Omental fat pad (tissue), 4 donors: ENCODE measurements at places on chromosomes 7 and 10. TPM values are rescaled to one million over a fixed set of nuclear protein-coding genes. Genes with fewer than 3 reads are reported as not detected.

GRCh38 chr10:91022924-91023699 is 102.2 kb upstream of the ANKRD1 start:
- DNase-seq, result no peak

DNA sequence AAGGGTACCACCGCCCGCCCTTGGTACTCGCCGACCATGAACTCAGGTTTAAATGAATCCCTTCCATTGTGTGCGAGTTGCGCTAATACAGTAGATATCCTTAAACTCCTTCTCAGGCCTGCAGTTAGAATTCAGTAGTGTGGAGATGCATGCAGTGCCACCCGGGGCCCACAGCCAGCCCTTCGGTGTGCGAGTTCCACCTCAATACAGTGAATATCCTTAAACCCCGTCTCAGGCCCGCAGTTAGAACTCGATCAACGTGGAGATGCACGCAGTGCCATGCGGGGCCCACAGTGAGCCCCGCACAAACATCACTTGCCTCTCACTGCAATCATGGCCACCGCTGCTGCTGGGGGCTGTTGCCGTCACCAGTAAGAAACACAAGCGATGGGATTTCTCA is 261.9 kb downstream of the MAD1L1 start:
- no peak for DNase-seq

DNA sequence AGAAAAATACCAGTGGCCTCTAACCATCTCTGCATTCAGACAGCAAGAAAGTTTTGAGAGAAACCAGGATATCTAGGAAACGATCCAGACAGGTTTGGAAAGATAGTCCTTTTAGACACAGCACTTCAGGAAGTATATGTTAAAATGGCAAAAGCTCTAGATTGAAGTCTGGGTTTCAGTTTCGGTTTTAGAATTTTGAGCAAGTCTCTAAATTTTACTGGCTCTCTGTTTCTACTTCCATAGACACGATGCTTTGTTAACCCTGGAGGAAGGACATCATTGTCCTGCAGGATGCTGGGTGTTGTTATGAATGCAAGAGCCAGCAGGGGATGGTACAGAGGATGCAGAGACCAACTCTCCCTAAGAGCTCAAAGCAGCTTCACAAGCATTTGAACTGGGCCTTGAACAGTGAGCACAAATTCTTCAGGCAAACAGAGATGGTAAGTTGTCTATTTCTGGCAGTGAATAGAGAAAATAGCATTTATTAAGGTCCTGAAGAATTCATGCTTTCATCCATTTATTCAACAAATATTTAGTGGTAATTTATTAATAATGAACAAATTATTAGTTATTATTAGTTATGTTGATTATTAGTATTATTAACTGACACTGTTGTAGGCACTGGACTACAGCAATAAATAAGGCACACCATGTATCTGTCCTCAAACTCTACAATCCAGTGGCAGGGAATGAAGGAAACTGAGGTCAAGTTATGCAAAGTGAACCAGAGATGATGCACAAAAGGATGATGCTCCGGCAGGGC is 152.7 kb upstream of the NRP1 start:
- DNase-seq, result no peak

DNA sequence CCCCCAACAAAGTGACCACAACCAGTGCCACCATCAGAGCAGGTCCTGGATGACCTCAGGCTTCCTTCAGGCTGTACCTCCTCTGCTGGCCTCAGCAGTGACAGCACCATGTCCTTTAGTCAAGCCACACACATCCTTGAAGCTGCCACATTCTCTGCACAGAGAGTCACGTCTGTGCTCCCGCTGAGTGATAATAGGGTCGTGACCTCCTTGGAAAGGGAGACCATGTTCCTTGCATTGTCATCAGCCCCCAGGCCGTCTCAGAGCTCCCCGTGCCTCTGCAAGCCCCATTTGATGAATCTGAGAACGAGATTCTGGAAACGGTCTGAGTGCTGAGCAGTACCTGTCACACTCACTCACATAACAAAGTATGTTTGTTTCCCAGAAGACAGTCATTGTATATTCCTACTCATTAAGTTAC is 106.5 kb upstream of the PRR15 start:
- DNase-seq, result no peak

The OR2A1 gene
- not detected for total RNA-seq

The ODAD2 gene
- 3.2 TPM for total RNA-seq

- no peak for DNase-seq
Measured at GRCh38 chr10:114767101-114767985, 54.2 kb upstream of the FHIP2A start.

DNA sequence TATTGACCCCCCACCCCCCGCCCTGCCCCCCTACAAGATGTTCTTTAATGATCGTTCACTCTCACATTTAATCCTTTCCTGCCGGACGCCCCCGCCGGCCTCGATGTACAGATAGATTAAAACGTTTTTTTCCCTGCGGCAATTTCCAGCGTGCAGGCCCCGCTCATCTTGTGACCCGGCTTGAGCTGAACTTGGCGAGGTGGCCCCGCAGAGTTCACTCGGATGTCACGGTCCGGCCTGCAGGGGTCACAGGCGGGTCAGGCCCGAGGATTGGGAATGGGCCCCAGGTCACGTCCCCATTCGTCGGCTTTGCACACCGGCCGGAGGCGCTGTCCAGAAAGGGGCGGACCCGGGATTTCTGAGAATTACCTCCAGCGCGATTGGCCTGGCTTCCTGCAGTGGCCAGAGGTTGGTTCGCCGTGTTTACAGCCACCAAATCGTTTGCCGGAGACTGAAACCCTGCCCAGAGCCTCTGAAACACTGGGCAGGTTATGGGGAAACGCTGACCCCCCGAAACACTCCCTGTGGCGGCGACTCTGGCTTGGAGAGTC is 1.9 kb upstream of the CYP26A1 start:
- DNase-seq, result no peak

The ITIH5 gene
- total RNA-seq, result 263 TPM

DNA sequence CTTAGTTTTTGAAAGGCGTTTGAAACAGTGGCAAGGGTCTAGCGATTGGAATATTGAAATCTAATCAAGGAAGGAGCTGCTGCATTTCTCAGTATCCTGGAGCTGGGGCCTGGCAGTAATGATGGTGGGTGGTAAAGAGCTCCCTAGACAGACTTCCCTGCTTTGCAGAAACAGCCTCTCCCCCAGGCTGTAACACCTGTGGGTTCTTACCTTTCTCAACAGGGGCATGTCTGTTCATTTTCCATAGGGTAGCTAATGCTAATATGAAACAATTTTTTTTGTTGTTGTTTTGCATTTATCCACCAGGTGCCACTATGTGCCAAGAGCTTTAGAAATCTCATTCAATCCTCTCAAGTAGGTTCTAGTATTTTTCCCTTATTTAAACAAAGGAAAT is 345.5 kb downstream of the REEP3 start:
- no peak for DNase-seq

- DNase-seq, result no peak
Measured at GRCh38 chr10:78750418-78750817, 318.3 kb upstream of the ZMIZ1 start.

DNA sequence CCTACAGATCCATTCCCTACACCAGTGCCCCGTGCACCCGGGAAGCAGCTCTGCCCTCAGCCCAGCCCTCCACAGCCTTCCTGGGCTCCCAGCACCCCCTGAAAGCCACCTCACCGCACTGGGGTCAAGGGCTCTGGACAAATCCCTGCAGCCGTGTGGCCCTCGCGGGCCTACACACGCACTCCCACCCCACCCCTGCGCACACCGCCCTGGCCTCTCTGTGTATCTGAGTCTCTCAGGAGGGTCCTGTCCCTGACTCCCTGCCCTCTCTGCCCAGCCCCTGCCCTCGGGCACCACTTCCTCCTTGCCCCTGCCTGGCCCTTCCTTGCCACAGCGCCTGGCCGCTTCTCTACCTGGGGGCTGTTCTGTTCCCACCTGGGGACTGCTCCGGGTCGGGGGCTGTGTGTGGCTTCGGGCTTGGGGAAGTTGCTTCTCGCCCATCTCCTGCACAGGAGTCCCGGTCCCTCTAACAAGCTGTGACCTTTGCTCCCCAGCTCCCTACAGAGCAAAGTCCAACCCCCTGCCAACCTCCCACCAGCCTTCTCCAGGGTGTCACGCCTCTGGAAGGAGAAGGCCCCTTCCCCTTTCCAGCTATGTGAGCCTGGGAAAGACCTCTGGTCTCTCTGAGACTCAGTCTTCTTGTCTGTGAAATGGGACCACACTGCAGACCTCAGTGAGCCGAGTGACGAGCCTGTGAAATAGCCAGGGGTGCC is 1.5 kb downstream of the TMEM184A start:
- DNase-seq, result no peak

The CCSER2 gene
- total RNA-seq, result 48.3 TPM

DNA sequence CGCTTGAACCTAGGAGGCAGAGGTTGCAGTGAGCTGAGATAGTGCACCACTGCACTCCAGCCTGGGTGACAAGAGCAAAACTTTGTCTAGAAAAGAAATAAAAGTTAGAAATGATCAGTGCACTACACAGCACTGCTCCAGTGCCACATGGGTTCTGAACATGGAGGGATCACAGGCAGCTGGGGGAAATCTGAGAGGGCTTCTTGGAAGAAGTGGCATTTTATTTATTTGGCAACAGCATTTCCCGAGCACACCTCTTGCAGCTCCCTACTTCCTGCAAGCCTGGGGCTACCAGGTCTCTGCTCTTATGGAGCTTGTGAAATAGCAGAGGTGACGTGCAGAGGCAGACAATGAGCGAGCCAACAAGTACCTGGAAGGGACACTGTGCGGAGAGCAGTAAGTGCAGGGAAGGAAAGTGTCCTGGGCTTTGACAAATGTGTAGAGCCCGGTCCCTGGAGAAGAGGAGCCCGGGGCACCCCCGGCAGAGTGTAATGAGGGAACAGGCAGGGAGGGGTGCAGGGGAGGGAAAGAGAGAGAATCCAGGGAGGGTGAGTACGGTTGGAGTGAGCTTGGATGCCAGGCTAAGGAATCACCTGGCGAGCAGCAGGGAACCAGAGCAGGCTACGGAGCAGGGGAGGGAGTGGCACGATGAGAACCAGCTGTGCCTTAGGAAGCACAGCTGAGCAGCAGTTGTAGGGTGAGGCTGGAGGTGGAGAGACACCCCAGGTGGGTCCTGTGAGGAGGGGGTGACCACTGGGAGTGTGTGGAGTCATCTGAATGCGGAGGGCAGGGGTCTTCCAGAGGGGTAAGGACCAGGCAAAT is 104.6 kb upstream of the CTBP2 start:
- no peak for DNase-seq
